ENCODE measurements at places on chromosomes 5 and 9.

GRCh38 chr9:21266733-21267484 is 27.1 kb upstream of the IFNA14 start:
- no peak for DNase-seq

- no peak for DNase-seq
Measured at GRCh38 chr5:130316971-130317680, 412.9 kb downstream of the CHSY3 start.

- no peak for DNase-seq
Measured at GRCh38 chr5:60036192-60036938, 142.8 kb upstream of the PDE4D start.

DNA sequence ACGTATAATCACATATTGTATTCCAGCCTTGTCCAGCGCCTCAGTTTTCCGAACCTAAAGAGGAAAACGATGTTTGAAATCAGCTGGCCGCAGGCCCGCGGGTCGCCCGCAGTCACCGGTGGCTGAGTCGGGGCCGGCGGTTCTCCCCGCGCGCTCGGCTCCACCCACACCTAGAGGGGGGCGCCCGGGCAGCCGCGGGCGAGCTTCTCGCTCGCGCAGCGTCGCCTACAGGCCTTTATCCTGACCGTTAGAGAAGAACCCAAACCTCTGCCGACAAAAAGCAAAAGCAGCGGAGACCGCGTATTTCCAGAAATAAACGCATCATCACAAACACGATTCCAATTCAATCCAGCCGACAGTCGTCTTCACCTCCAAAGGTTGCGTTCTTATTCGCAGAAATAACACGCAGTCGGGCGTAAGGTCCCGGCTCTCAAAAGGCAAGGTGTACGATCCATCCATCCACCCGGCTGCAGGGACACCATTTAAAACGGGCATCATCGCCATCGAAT is 725 bp upstream of the NIPBL start:
- peak; percentile 86 for DNase-seq

GRCh38 chr5:12805165-12805698 is 901.0 kb upstream of the CTNND2 start:
- DNase-seq, result no peak

DNA sequence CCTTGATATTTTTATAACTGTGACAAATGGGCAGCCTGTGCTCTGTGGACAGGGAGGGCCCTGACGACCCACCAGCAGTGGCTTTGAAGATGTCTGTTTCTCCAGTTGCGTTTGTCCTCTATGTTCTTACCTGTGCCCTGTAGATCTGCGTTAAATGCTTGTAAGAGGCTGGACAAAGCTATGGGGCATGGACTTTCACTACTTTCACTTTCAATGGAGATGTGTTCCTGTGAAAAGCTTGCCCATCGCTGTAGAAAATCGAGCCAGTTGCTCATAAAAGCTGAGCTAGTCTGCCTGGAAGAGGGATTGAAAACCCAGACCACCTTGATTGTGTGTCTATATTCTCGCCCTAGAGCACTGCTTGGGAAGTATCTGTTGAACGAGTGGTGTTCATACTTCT is 74.1 kb downstream of the PSAT1 start:
- no peak for DNase-seq

DNA sequence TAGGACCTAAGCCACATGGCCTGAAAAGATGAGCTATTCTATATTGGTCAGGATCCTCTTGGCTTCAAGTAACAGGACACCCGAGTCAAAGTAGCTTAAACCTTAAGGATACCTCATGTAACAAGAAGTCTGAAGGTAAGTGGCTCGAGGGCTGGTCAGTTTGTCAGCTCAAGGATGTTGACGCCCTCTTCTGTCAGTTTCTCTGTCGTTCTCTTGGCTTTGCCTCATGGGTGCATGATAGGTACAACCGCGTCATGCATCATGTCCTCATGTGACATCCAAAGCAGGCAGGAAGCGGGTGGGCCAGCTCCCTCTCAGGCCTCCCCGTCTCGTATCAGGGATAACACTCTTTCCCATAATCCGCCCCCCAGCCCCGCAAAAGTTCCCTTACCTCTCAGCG is 22.1 kb upstream of the TCERG1 start:
- DNase-seq, result no peak

- DNase-seq, result no peak
Measured at GRCh38 chr5:155827949-155828348, 499.0 kb upstream of the SGCD start.

DNA sequence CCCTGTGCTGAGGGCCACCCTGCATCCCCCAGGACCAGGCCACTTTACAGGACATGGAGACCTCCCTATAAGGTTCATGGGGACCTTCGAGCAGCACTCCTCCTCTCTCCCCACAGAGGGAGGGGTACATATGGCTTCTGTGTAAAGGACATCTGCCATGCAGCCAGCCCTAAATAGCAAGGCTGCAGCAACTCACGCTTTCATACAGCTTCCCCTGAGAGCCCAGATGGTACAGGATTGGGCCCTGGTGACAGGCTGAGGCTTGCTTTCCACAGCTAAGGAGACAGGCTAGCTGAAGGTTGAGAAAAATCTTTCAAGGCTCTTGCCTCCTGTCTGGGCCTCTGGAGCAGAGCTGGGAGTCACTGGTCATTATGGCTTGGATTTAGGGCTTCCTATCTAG is 147.0 kb upstream of the ZNF366 start:
- DNase-seq, result no peak

DNA sequence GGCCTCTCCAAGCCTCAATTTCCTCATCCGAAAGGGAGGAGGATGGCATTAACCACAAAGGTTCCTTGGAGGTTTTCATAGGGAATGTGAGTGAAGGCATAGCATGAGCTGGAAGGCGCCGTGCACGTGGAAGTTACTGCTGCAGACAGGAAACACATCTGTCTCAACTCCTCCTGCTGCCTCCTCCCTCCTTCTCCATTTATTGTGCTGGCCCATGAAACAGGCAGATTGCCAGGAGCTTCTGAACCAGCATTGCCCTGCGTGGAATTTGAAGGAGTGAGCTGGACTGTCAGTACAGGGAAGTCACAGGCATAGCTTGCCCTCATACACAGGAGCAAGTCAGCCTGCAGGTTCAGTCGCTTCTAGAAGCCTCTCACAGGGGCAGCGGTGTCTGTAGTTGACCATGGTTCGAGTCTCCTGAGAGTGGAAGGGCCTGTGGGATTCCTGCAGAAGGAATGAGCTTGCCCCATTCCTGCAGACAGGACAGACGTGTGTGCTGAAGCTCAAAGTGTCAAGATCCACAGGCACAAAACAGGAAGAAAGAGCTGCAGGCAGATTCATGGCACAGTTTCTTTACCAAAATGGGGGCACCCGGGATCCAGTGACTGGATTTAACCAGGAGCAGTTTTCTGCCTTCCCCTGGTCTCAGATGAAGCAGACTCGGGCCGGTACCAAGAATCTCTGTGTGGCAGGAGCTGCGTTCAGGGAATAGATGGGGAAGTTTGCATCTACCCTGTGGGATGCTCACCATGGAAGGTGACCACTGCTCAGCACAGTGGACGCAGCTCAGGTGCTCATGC is 48.7 kb upstream of the CTSL start:
- DNase-seq, result peak; percentile 60

DNA sequence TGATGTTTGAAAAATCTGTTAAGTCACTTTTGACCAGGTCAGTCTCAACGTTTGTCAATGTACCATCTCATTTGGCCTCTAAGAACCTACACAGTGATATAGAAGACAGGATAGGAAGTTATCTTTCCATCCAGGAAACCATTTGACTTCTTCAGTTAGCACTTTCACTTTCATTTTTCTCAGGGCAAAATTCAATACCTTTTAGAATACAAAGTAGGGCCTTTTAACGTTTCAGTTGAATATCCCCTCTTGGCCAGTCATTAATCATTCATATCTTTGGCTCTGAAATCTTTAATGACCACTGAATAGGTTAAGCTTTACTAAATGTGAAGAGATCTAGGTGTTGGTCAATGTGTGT is 101.1 kb upstream of the GNAQ start:
- DNase-seq, result no peak

DNA sequence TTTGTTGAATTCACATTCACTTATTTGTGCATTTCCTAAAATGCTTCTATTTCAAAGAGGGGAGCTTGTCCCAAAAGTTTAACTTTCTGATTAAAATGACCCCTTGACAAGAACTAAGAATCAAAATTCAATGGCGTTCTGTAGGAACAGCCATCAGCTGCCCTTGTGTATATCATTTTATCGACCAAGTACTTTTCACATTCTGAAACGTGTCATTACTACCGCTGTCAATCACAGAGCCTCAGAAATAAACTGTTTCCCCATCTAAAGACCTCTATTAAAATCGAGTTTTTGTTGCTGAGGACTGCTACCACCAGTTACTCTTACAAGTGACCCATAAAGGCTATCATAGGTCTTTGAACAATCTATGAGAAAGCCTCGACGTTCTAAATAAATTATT is 1.6 kb upstream of the FOXD1 start:
- no peak for DNase-seq

GRCh38 chr5:60668686-60669304 is 31.2 kb downstream of the DEPDC1B start:
- DNase-seq, result no peak

DNA sequence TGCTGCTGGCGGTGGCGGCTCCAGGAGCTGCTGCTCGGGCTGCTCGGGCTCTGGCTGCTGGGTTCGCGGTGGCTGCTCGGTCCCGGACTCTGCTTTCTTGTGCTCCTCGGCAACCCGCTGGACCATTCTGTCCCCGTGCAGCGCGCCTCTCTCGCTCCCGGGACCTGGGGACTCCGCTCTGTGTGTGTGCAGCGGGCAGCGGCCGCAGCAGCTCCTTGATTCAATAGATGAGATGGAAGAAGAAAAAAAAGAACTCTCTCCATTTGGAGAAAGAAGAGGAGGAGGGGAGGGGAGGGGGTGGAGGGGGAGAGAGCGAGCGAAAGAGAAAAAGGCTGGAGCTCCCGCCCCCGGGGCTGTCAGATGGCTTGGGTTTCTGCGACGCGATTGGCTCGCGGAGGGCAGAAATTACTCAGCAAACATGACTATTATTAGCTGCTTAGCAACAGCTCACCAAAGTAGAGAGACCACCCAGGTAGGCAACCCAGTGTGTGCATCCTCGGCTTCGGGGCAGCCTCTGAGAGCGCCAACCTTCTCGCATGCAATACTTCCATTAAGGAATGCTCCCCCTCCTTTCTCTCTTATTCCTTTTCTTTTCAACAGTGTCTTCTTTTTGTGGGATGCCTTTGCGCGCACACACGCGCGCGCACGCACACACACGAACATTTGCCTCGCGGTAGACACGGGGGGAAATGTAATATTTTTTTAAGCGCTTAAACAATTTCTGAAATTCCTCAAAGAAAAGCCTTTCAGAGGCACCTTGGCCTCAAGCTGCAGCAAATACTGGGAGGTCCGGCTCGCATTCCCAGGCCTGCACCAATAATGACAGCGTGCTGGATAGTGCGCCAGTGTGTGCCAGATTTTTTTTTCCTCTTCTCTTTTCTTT is 7.6 kb downstream of the PTCH1 start:
- peak; percentile 81 for DNase-seq

GRCh38 chr5:37086466-37087173 is 162.6 kb downstream of the CPLANE1 start:
- DNase-seq, result no peak

DNA sequence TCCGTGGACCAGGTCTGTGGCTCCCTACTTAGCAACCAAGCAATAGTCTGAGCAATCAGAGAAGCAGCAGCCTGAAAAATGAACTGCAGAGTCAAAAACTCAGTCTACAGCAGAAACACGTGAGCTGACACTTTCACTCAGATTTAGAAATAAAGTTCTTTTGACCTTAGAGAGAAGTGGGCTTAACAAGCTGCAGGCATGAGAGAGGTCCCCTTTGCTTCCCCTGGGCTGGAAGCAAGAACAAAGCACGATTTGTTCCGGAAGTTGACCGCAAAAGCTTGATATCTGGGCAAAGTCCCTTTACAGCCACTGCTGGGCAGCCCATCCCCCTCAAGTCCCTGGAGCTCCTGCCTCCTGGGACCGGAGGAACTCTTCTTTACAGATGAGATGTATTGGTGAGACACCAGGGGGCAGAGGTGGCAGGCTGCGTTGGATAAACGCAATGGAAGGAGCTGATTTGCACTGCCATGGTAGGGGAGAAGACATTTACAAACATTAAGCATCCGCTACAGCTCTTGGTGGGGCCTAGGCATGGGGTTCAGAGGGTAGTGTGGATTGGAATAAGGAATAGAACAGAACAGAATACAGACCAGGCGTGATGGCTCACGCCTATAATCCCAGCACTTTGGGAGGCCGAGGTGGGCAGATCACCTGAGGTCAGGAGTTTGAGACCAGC is 5.8 kb upstream of the SOWAHA start:
- no peak for DNase-seq

DNA sequence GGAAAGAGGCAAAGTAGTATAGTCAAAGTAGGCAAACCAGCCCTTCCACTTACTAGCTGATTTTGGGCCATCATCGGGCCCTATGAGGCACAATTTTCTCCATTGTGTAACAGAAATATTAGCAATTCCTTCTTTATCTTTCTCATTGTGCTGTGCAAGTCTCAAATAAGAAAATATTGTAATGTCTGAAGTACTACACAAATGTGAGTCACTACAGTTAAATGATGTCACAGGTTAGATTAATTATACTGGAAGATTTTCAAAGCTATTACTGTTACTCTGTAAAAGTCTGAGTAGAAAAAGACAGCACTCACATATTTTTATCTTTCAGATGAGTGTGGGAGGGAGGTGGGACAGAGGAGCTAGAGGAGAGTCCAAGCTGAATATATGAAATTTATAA is 12.4 kb upstream of the TMC1 start:
- DNase-seq, result no peak

DNA sequence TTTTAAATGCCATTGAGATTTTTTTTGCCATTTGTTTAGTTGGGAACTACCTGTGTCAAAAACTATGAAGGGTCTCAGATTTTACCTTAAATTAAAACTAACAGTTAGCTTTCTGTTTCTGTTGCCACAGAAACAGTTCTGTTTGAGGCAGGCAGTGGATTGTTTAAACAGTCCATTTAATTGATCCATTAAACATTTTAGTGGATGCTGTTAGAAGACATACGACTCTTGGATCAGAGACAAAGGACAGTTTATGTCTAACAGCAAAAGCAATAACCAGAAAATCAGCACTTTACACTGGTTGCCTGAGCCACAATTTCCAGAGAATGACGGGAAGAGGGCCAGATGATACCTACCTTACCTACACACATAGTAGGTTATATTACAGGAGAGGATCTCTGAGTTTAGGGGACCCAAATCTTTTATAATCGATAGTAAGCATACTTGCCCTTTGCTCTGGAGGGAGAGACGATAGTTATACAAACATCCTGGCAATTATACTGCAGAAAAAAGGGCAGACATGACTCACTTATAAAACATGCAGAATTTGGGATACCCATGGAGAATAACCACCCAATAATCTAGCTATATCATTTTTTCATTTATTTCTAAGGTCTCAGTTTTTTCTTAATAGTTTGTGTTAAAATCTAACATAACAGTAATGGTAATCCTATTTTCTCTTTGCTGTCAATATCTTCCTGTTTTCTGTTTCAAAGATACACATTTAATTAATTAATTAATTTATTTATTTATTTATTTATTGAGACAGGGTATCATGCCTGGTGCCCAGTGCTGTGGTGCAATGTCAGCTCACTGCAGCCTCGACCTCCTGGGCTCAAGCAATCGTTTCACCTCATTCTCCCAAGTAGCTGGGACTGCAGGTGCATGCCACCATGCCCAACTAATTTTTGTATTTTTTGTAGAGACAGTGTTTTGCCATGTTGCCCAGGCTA is 136.7 kb upstream of the TNFAIP8 start:
- no peak for DNase-seq

GRCh38 chr5:177309351-177310191 is 2.1 kb downstream of the MXD3 start:
- peak; percentile 67 for DNase-seq

Measured in left cardiac atrium (tissue), 4 donors.